ENCODE measurements at places on chromosomes 5 and 9.

DNA sequence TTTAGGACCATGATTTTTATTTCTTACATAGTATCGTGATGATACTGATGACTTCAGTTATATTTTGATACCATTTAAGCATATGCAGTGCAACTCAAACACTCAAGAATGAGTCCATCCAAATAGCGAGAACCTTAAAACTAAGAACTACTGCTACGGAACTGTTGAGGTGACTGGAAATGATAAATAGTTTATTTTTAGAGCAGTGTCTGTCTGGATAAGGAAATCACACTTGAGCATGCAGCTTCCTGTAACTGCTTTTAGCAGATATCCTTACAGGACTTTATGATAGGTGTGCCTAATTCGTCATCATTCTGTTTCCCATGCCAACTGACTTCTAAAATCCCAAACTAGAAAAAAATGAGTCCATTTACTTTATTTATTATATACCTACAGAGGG lies 85.5 kb downstream of the ADGRV1 start:
- no peak for DNase-seq

GRCh38 chr9:86983249-86983619 lies 35.9 kb upstream of the GAS1 start:
- no peak for DNase-seq

- DNase-seq = no peak
Observed at GRCh38 chr5:136198453-136198852, 5.5 kb upstream of the SMIM32 start.

DNA sequence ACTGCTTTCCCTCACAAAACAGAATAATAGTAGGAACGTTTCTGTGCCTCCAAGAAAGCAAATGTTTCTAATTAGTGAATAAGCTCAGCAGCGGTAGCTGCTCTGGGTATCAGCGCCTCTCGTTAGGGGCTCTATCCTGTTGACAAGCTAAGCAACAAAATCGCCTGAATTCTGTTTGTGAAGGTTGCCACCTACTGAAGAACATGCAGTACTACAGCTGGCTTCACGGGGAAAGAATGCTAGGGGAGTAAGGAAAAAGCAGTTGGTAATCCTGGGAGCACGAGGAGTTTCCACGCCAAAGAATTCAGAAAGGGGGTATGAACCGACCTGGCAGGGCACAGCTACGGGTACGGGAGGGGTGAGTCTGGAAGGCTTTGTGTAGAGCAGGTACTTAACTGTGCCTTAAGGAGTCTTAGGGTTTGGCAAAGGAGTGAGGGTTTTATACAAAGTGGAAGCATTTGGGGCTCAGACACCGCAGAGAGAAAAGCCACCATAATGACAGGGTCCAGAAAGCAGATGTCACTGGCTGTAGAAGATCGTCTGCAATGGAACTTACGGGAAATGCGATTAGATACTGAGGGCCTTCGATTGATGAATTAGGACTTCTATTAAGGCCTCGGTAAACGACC lies 171.7 kb downstream of the TTC39B start:
- peak; percentile 2 for DNase-seq

- no peak for DNase-seq
Observed at GRCh38 chr5:20098694-20099093, 110.7 kb upstream of the CDH18 start.

Measured in stimulated activated CD8-positive, alpha-beta memory T cell treated with anti-CD3 and anti-CD28 coated beads, Interleukin-7, amount 100 ng/mL, for 1 hour (primary cell).